ENCODE measurements at places on chromosomes 4 and X.
A peak's percentile ranks its signal among the peaks of the same experiment; 100 is the strongest.

- DNase-seq, result no peak
Measured at GRCh38 chr4:40966091-40966490, 216.3 kb downstream of the NSUN7 start.

DNA sequence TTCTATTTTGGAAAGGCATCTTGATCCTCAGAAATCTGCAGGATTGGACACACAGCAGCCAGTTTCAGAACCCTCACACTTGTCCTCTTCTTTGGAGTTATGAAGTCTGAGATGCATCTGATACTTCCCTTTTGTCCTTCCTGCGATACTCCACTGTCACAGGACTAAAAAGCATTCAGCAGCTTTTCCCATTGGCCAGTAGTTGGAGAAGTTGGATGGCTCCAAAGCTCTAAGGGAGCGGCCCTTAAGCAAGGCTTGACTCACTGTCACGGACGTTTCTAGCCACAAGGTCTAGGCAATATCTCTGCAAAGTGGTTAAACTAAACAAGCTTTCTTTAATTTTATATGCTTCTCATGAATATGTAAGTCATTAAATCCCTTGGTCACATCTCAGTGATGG lies 417.0 kb downstream of the AFF2 start:
- DNase-seq, result no peak

GRCh38 chr4:182906786-182907185 lies 10.4 kb downstream of the DCTD start:
- no peak for DNase-seq

DNA sequence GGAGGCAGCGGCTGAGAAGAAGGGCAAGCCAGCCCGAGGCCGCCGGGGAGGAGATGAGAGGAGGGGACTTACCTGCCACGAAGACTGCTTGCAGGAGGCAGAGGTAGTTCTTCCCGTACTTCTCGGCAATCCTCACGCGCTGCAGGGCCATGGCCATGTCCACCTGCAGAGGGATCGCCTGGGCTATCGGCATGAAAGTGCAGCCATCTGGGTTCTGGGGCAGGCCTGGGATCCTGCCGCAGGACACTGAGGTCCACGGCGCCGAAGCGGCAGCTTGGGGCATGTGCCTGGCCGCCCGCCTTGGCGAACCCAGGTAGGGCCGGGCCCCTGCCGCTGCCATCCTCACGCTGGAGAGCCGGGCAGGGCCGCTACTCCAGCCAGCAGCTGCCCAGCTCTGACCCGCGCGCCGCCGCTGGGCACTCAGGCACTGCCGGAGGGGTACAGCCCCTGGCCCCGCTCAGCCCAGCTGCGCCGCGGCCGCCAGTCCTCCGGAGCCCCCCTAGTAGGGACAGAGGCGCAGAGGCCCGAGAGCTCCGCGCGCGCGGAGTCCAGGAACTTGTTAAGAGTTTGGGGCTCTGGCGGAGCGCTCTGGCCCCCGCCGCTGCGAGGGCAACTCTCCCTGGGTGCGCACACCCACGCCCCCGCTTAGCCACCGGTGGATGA lies 16.0 kb downstream of the MCF2 start:
- no peak for DNase-seq

GRCh38 chr4:3261411-3262207 lies 12.7 kb downstream of the MSANTD1 start:
- peak; percentile 13 for DNase-seq
